ENCODE measurements at places on chromosomes 2 and 18.

- no peak for DNase-seq
Measured at GRCh38 chr2:47519604-47520301, 116.8 kb downstream of the MSH2 start.

DNA sequence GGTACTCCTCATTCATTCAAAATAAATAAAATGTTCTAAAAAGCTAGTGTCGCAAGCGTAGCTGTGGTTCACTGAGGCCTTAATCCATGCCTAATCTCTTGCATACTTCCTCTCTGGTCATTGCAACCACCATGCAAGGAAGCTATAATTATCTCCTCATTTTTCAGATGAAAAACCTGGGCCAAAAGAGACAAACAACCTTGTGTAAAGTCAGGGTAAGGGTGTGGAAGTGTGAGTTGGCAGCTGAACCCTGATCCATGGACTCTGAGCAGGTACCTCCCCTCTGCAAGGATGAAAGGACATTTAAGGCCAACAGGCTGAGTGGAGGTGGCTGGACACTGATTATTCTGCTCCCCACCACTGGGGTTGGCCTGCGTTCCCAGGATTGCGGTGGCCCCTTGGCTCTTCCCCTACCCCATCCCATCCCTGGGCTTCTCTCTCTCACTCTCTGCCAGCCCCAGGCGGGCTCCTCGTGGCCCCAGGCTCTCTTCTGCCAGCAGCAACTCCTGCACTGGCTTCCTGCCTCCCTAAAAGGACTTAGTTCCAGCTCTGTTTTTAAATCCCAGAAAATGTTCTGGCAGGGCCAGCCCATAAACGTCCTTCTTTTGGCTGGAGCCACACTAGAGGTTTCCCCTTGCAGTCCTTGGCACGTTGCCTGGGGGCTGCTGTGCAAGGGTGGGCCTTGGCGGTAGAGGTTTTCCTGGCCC lies 72.0 kb upstream of the AFF3 start:
- no peak for DNase-seq

GRCh38 chr2:112671801-112672200 lies 26.1 kb downstream of the SLC20A1 start:
- DNase-seq: no peak

DNA sequence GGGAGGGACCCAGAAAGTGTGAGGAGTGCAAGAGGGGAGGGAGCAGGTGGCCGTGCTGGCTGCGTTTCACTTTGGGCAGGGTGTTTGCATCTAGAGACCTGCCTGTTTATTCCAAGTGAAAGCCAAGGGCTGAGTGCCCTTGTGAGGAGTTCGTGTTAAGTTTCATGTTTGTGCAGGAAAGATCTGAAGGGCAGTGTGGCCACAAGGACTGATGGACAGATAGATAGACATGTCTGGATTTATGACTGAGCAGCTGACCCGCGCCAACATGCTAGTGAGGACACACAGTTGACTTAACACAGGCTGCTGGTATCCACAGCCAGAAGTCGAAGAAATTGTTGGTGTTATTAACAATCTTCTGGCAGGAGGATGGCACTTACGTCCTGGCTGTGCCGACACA lies 387.6 kb upstream of the TNP1 start:
- DNase-seq: no peak

DNA sequence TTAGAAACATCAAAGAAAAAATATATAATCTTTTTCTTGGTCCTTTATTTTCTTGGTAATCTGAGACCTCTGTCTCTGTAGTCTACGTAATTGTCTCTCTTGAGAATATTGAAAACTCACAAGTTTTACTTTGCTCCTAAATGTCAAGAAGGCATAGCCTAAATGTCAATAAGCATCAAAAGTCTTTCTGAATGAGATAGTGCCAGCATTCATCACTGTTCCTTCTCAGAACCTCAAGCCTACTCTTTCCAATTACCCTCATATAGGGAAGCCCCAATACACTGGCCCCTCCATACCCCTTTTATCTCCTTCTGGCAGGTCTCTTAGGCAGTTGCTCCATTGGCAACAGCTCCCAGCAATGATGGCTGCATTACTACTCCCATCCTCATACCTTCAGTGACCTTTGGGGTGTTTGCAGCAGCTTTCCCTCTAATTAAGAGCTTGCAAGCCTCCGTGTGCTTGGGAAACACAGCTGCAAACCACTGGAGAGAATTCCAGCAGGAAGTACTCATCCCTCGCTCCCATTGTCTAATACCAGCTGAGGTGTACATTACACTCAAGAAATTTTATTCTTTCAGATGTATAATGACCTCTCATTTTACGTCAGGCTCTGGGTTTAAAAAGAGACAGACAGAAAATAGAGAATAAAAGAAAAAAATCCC lies 95.8 kb downstream of the KYNU start:
- no peak for DNase-seq

DNA sequence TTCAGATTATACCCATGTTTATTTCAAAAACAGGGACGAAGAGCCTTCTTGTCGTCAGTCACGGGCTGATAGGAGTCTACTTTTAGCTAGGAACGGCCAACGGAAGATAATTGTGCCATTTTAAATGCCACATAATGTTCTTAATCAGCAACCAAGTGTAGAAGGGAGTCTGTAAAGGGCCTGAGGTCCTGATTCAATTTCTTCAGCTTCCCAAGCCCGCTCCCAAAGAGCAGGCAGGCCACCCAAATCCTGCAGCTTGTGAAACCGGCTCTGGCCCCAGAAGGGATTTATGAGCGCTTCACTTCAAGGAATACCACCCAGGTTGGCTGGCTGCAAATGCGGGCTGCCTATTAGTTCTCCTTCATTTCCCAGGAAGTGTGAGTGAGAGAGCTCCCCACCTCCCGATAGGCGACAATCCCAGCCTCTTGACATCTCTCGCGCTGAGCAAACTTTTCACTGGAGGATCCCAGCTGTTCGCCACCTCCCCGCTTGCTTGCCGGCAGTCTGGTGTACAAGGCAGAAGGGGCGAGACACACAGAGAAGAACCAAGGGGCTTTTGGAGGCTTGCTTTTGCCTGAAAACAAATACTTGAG lies 272.9 kb downstream of the CDH20 start:
- DNase-seq: peak; percentile 7

- DNase-seq: no peak
Measured at GRCh38 chr2:28435241-28435640, 42.6 kb downstream of the FOSL2 start.

- no peak for DNase-seq
Measured at GRCh38 chr2:153106802-153107477, 371.6 kb downstream of the RPRM start.

DNA sequence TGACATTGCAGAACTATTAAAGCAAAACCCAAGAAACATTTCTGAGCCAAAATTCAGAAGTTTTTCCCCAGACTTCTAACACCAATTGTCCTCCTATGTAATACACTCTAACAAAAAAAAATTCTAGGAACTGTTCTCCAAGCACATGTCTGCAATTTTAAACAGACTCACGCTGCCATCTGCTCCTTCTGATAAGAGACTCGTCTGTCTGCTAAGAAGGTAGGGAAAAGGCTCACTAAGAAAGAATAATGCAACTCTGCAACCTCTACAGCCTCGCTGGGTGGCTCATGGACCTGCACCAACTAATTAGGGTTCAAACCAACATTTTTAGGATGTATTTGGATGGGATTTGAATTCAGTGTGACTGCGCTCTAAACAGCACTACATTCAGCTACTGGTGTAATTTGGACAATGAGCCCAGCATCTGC lies 366.5 kb downstream of the DSC3 start:
- no peak for DNase-seq

DNA sequence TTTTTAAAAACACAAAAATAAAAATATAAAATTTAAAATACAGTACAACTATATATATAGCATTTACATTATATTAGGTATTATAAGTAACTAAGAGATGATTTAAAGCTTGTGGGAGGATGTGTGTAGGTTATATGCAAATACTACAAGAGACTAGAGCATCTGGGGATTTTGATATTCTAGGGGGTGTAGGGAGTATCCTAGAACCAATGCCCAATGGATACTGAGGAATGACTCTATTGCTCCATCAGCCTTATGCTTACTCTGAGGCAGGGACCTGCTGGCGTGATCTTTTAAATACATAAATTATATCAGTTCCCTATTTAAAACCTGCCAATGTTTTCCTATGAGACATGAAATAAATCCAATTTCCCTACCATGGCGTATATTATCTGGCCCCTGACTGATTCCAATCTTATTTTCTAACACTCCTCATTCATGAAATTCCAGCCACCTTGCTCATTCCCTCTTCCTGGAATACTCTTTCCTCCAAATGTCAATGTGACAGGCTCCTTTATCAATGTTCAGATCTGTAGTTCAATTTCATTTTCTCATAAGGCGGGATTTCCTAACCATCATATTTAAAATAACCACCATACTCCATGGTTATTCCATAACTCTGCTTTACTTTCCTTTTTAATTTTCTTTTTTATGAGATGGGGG lies 22.2 kb downstream of the SP3 start:
- DNase-seq: no peak

GRCh38 chr18:6413579-6414117 lies 1.1 kb downstream of the L3MBTL4 start:
- DNase-seq: no peak

GRCh38 chr18:48627216-48627615 lies 88.4 kb downstream of the CTIF start:
- DNase-seq: no peak

GRCh38 chr2:201735486-201735885 lies 37.0 kb upstream of the MPP4 start:
- DNase-seq: no peak

DNA sequence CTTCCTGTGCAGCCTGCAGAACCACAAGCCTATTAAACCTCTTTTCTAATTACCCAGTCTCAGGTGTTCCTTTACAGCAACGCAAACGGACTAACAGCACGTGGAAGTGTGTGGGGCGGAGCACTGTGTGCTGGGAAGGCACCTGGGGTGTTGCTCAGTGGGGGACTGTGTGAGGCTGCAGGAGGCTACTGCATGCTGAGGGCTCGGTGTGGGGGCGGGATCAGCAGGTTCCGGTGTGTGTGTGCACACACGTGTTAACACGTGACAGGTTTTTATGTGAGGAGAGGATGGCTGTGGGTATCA lies 58.9 kb downstream of the ANKMY1 start:
- no peak for DNase-seq

DNA sequence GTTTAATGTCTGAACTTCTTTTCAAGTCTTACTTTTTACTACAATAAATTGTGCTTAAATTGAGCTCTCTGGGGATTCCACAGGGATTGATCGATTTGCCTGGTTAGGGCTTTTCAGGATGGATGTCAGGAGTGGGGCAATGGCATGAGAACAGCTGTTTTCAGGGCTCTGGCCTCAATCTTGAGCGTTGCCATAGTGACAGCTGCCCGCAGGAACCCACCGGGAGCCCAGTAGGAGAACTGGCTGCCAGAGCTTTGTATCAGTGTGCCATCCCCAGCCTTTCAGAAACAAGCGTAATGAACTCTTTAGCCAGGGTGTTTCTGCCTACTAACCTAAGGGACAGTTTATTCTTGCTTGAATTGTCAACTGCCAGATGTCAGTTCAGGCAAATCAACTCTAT lies 93.5 kb downstream of the GALNT3 start:
- DNase-seq: no peak

DNA sequence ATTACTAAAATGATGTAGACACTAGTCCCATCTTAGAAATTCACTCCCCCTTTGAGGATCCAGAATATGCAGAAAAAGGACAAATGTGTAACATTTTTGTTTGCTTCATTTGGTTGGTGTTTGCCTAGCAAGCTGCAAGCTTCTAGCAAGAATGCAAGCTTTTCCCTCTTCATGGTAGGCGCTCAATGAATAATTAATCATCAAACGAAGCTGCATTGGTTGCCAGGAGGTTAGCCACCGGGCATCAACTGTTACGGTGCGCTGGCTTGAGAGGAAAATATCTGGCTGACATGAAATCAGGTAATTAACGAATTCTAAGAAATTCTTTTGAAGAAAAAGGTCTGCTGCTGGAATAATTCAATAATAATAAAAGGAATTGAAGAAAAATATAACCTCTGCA lies 341.0 kb upstream of the KYNU start:
- no peak for DNase-seq

GRCh38 chr2:118974103-118974993 lies 32.4 kb downstream of the MARCO start:
- peak; percentile 24 for DNase-seq

DNA sequence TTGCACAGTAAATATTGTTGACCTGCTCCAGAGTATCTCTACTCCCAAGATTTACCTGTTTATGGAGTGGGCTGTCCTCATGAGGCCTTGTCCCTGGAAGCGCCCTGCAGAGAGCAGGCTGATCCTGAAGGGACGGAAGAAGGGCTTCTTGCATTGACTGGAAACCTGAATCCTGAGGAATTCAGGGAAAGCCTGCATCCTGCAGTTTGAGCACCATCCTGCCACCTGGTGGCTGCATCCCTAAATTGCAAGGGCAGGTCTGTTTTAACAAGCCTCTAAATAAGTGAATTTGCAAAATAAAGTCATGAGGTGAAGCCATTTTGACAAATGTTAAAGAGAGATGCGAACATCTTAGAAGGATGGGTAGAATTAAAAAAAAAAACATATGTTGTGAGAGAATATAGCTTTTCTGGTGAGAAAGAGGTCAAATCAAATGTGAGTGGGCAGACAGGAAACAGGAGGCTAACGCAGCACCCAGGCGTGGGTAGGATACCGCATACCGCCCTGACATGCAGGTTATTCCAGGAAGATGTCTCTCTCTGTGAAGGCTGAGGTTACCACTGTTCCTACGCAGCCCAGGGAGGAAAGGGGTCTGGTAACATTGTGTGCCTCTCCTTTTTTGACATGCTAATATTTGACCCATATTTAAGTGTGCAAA lies 754.9 kb downstream of the RNF144A start:
- peak; percentile 13 for DNase-seq
